ENCODE measurements at places on chromosomes 6 and 20. TPM values are rescaled to one million over a fixed set of nuclear protein-coding genes. Genes with fewer than 3 reads are reported as not detected.

DNA sequence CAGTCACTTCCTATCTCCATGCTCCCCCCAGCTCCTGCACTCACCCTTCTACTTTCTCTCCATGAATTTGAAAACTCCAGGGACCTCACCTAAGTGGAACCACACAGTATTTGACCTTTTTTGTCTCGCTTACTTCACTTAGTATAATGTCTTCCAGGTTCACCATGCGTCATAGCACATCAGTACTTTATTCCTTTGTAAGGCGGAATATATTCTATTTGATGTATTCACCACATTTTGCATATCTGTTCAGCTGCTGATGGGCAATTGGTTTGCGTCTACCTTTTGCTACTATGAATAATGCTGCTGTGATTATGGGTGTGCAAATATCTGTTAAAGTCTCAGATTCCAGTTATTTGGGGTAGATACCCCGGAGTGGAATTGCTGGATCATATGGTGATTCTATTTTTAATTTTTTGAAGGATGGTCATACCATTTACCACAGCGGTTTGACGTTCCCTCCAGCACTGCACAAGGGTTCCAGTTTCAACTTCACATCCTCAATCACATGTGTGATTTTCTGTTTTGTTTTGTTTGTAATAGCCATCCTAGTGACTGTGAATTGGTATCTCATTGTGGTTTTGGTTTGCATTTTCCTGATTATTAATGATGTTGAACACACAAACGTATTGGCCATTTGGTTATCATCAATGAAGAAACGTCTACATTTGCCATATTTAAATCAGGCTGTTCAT lies 20.3 kb upstream of the SYNDIG1 start:
- no peak for DNase-seq

DNA sequence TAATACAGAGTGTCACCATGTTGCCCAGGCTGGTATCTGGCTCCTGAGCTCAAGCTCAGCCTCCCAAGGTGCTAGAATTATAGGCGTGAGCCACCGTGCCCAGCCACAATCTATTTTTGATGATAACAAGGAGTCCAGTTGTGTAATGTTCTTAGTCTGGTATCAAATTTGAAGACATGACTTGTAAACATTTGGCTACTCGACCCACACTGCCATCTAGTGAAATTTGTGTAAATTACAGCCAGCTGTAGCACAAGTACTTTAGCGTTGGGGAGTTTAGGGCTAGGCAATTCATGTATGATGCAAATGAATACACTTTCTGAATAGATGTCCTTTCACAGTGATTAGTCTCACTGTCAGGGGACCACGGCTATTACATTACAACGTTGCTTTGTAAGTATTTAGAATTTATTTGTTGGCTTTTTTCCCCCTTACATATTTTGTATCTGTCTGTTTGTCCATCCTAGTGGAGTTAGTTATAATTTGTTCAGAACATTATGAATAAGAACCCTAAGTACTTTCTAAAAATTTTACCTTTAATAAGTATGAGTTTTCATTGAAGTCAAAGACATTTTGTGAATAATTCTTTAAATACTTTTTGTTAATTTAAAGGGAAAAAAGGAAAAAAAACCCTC lies 139.7 kb downstream of the PRDM13 start:
- no peak for DNase-seq

GRCh38 chr6:154653385-154653784 lies 79.8 kb upstream of the SCAF8 start:
- DNase-seq: no peak

DNA sequence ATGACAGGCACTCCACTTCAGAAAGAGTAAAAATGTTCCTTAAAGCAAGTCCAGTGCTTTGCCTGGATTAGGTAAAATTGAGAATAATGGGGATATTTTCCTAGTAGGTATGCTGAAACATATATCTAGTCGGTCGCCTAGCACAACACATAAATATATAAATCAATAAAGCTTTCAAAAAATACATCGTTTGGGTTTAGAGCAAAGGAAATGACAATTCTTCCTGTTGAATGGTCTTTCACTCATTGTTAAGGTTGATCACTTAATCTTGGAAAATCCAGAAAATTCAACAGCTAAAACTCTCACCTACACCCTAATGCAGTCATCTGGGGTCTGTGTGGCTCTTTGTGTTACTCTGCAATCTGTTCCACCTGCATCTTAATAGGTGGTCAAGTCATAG lies 13.9 kb downstream of the HAO1 start:
- no peak for DNase-seq

- DNase-seq: no peak
These were observed 190.9 kb downstream of the CENPW start for GRCh38 chr6:126530775-126531174.

- no peak for DNase-seq
These were observed 2.4 kb downstream of the B3GALT4 start for GRCh38 chr6:33279257-33279695.

DNA sequence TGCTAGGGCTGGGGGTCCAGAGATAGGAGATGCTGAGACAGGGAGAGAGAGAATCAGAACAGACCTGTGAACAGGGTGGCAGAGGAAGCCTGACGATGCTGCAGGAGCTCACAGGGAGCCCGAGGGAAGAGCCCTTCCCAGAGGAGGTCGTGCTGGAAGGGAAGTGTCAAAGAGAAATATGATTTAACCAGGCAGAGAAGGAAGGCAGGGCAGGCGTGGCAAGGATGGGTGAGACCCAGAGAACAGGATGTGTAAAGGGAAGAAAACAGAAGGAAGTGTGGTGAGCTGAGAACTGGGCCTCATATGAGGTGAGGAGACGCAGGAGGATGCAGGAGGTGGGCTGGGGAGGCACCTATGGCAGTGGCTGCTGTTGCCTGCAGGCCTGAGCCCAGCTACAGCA lies 105.6 kb downstream of the ZDHHC14 start:
- no peak for DNase-seq

DNA sequence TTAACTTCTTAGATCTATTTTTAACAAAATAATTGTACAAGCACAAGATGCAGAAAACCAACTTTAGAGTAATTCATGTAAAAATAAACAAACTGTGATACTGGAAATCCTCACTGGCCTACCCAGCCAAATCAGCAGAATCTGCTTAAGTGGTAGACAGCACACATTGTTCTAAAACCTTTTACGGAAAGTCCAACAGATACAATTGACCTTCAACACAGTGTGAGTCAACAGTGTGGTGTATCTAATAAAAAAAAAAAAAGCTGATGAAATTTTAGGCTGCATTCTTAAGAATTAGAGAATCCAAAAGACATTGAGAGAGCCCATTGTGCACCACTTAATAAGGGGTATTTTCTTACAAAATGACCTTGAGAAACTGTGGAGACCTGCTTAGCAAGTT lies 174.5 kb downstream of the COL21A1 start:
- no peak for DNase-seq

GRCh38 chr6:116847227-116847626 lies 18.3 kb upstream of the GPRC6A start:
- no peak for DNase-seq

GRCh38 chr6:134703206-134703605 lies 246.7 kb downstream of the ALDH8A1 start:
- no peak for DNase-seq

Gene BMP7
- total RNA-seq: 17.3 TPM

Gene ME1
- total RNA-seq: 30.5 TPM

Data from sciatic nerve (tissue), 2 donors.